ENCODE measurements at places on chromosomes 7 and 10.

GRCh38 chr10:121578965-121579364 is 19.3 kb downstream of the FGFR2 start:
- no peak for DNase-seq

DNA sequence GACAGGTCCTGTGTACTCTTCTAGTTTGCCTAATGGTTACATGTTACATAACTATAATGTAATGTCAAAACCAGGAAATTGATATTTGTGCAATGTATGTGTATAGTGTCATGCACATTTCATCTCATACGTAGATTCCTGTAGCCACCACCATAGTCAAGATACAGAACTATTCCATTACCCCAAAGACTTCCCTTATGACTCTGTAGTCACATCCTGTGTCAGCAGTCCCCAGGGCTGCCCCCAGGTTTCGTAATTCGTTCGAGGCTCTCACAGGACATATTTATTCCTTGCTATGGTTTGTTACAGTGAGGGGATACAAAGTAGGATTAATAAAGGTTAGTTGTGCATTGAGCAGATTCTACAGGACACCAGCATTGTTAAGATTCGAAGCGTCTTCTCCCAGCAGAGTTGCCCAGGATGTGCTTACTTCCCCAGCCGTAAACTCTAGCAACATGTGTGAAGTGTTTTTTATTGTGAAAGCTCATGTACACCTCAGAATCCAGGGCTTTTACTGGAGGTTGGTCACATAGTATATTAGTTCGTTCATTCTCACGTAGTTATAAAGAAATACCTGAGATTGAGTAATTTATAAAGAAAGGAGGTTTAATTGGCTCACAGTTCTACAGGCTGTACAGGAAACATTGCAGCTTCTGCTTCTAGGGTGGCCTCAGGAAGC is 18.6 kb downstream of the RABGEF1 start:
- DNase-seq = no peak

DNA sequence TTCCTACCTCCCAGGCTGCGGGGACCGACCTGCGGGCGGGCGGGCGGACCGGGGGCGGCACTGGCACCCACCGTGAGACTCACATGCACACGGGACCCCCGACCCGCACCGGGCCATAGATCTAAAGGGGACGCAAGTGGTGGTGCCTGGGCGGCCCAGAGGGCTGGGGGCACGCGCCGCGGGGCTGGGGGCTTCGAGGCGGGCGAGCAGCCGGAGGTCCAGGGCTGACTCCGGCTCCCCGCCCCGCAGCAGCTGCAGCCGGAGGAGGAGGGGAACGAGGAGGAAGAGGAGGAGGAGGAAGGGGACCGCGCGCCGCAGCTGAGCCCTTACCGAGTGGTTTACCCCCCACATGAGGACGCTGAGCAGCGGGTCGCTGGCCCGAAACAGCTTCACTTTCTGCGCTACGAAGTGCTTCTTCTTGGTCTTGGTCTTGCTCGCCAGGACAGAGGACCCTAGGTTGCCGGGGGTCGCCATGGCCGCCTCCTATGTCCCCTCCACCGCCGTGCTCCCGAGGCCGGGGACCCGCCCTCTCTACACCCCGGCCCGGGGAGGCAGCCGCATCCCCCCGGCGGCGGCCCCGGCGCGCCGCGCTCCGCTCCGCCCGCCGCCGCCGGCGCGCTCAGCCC is 412 bp downstream of the PIP4K2A start:
- DNase-seq = no peak

DNA sequence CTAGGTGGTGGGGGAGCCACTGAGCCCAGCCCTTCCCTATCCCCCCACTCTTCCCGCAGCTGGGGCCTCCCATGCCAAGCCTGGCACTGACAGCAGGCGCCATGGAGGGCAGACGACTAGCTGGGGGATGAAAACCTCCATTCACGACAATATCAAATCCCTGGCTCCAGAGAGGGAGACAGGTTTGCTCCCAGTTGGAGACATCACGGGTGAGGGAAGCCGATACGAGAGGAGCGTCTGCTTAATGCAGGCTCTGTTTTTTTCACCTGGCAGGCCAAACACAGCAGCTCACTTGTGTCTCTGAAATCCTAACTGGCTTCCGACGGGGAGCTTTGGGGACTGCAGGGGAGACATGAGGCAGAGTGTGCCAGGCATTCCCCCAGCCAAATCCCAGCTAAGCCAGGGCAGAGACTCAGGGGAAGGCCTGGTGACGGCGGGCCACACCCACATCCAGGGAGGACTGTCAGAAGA is 307.4 kb upstream of the ZMIZ1 start:
- DNase-seq = no peak

DNA sequence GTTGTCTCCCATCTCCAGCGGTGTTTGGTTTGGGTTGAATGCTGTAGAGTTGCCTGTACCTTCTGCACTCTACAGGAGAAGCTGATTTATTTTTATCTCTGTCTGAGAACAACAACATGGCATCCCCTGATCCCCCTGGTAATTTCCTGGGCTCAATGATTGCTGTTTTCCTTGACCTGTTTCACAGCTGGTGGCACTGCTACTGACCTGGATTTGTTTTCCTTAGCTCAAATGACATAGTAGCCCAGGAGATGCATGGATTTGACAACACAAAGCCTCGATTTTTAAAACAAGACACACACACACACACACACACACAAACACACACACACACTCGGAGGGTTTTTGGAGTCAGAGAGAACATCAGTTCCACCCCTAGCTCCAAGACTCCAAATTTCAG is 301.6 kb downstream of the NRG3 start:
- no peak for DNase-seq

GRCh38 chr10:48266528-48266927 is 8.0 kb downstream of the FRMPD2 start:
- DNase-seq = no peak

DNA sequence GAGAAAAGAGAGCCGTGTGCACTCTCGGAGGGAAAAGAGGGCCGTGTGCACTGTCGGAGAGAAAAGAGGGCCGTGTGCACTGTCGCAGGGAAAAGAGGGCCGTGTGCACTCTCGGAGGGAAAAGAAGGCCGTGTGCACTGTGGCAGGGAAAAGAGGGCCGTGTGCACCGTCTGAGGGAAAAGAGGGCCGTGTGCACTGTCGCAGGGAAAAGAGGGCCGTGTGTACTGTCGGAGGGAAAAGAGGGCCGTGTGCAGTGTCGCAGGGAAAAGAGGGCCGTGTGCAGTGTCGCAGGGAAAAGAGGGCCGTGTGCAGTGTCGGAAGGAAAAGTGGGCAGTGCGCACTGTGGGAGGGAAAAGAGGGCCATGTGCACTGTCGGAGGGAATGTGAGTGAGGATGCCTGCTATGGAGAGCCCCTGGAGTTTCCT is 188.7 kb downstream of the DNAJB6 start:
- DNase-seq = no peak

DNA sequence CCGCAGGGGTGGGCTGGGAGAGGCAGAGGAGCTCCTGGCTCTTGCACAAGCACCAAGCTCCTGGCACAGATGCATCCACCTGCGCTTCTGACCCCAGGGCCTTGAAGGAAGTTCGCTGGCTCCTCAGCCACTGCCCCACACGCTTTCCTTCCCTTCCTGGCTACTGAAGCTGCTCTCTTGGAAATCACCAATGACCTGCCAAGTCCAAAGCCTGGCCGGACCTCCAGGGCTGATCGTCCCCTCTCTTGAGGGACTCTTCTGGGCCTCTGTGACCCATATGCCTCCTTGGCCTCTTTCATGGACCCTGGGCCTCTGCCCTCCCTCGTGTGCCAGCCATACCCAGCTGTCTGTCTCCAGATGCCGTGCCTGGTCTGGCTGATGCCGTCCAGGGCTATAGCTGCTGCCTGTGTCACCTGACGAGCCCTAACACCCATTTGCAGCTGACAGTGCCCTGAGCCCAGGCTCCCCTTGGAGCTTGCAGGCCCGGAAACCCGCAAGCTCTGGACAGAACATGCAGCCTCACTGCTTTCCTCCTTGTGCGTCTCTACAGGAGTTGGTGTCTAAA is 113.4 kb downstream of the PRKAG2 start:
- no peak for DNase-seq

- no peak for DNase-seq
These were observed 31.3 kb upstream of the TCF7L2 start for GRCh38 chr10:112918771-112919170.

GRCh38 chr10:103067484-103067883 is 125.6 kb downstream of the NT5C2 start:
- no peak for DNase-seq

- no peak for DNase-seq
These were observed 167.9 kb downstream of the FRMD4A start for GRCh38 chr10:14162629-14163344.

- no peak for DNase-seq
These were observed 5.7 kb upstream of the TNRC18 start for GRCh38 chr7:5429253-5429856.

DNA sequence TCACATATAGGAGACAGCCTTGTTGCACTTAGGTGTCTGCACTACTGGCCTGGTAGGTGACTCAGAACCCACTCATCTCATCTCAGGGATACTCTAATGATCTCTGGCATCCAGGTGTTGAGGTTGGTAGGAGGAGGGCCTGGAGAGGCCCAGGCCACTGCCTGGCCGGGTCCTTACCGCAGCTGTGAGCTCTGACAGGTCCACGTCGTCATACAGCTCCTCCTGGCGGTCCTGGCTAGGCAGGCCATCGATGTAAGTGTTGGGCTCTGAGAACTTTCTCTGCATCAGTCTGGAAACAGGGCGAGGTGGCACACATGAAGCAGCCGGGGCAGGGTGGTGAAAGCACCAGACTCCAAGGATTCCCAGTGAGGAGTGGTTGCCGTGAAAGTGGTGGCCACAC is 62.1 kb downstream of the VWA2 start:
- no peak for DNase-seq

DNA sequence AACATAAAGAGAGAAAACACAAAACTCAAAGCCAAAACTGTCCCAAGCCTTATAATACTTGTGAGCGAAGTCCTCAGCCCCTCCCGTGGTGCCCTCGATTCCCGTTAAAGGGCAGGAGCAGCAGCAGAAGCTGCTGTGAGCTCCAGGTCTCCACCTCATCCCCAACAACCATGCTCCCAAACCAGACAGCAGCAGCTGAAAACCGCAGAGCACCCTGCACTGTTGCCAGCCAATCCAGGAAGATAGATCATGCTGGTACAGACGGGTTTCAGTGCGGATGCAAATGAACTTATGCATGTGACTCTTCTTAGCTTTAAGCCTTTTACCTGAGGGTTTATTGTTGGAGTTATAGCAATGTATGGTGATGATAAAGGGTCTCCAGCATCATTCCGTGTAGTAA is 97.9 kb downstream of the DNAJB6 start:
- DNase-seq = no peak

DNA sequence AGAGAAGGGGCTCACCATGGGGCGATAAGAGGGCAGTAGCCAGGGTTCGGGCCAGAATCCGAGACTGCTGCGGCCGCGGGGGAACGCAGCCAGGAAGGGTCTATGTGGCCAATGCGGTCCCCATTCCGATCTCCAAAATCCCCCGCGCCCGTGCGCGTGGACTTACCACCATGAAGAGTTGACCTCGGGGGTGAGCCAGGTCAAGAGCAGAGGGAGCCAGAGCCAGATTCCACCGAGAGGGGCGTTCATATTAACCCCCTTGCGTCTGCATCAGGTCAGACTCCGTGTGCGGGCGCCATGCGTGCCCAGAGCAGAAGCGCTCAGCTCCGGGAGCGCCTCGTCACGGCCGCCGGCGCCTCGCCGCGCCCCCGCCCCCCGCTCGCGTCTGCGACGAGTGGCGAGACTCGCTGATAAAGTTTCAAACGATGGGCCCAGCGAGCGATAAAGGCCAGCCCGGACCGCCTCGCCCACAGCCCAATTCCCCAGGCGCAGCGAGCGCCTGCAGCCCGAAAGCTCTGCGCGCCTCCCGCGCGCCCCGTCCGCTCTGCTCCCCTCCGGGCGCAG is at the start of gene WNT2:
WNT2 (minus strand) TSS at position 318 of the 564 bp plus-strand sequence; CDS start at position 249, 69 bp downstream.
- peak; percentile 10 for DNase-seq

DNA sequence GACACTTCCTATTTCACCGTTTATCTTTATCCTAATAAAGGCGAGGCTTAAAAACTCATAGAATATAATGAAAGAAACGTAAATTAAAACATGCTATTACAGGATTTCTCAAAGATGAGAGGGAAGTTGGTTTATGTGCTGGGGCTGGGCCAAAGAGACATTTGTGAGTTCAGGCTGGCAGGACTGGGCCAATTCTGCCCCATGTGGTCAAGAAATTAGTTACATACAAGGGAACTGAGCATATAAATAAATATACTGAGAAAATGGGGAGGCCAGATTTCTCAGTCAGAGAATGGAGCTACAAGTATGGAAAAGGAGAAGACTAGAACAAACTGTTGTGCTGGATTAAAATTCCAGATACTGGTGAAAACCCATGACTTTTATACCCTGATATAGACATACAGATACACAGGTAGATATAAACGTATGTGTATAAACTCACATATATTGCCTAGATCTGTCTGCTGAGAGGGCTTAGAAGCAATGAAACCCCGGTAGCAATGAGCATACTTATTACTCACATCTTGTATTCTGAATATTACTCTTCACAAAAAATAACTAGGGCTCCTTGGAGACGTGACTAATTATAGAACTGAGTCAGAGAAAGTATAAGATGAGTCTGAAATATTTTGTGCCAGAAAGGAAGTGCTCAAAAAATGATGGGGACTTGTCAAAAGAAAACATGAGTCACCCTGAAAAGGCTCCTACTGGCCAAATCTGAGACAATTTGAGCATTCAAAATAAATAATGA is 155.7 kb upstream of the FGFR2 start:
- DNase-seq = peak; percentile 59

GRCh38 chr7:56092789-56093531 is at the start of gene PHKG1:
PHKG1 (minus strand) TSS chr7:56092952; CDS start chr7:56088941, 4,011 bp downstream.
- peak; percentile 73 for DNase-seq

GRCh38 chr7:6725003-6725402 is 18.3 kb upstream of the ZNF12 start:
- DNase-seq = no peak

GRCh38 chr10:130333185-130333584 is 197.0 kb downstream of the GLRX3 start:
- no peak for DNase-seq

DNA sequence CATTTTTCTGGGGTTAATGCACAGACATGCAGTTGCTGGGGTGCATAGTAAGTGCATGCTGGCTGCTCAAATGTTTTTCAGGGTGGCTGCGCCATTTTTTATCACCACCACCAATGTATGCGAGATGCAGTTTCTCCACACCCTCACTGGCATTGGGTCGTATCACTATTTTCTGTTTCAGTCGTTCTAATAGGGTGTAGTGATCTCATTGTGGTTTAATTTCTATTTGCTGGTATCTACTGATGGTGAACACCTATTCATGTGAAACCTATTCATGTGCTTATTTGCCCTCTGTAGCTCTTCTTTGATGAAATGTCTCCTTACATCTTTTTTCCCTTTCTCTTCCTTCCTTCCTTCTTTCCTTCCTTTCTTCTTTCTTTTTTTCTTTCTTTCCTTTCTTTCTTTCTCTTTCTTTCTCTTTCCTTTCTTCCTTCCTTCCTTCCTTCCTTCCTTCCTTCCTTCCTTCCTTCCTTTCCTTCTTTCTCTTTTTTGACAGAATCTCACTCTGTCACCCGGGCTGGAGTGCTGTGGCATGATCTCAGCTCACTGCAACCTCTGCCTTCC is 84.3 kb downstream of the ELFN1 start:
- DNase-seq = no peak
